GM23338 (cell line): ENCODE measurements at places on chromosomes 5 and 9.

- DNase-seq: no peak
Observed at GRCh38 chr5:60492958-60493357, 207.0 kb downstream of the DEPDC1B start.

DNA sequence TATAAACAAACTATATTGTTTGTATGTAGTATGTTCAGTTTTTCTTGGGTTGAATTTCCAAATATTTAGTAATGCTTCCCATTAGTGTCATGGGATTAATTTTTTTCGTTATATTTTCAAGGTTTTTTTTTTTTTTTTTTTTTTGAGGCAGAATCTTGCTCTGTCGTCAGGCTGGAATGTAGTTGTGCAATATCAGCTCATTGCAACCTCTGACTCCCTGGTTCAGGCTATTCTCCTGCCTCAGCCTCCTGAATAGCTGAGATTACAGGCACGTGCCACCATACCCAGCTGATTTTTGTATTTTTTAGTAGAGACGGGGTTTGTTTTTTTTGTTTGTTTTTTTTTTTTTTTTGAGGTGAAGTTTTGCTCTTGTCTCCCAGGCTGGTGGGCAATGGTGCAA is 10.6 kb downstream of the DDX46 start:
- no peak for DNase-seq

DNA sequence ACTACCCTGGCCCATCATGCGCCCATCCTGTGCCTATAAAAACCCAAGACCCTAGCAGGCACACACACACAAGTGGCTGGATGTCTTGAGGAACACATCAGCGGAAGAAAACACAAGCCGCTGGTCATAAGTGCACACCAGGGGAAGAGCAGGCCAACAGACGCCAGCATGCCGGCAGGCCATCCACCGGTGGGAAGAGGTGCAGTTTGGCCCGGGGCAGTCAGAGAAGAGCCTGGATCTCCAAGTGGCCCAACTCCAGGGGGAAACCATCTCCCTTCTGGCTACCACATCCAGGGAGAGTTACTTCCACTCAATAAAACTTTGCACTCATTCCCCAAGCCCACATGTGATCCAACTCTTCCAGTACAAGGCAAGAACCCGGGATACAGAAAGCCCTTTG is 2001.3 kb upstream of the NUDT12 start:
- DNase-seq: no peak

DNA sequence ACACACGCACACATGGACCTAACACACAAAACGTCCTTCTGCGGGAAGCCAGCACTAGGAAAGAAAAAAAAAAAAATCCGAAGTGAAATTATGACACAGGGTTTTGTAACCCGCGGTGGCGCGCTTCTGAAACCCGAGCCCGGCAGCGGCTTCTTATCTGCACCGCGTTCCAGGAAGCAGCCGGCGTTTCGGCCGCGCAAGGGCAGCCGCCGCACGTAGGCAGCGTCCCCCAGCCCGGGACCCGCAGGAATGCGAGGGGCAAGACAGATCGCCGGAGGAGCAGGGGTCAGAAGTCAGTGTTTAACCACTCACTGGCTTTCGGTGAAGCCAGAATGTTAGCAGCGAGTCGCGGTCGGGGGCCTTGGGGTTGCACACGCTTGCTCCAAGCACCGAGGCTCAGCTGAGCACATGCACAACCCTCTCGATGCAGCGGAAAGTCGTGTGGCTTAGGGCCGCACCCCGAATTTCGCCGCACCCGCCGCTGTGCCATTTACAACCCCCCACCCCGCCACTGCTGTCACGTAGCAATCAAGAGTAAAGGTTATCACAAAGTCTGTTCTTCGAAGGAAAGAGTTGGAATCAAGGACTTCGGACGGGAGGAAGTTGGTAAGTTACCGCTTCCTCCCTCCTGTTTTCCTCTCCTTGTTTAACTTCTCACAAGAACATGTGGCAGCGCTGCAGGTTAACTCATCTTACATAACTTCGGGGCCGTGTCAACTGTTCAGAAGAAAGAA is 167.9 kb downstream of the AUH start:
- DNase-seq: peak; percentile 90

DNA sequence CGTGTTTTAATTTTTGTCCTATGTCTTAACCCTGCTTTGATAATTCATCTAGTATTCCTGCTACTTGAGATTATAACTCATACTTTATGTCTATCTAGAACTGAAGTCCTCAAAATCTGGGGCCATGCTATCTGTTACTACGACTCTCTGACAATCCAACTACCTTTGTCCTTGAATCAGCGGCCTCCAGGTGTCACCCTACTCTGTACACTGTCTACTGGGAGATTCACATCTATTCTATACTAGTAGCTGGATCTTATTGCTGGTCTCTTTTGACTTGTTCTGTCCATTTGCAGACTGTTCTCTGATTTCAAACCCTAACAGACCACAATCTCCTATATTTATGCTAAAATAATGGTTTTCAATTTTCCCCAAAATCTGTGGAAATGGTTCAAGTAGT is 225.5 kb upstream of the ELAVL2 start:
- peak; percentile 21 for DNase-seq

DNA sequence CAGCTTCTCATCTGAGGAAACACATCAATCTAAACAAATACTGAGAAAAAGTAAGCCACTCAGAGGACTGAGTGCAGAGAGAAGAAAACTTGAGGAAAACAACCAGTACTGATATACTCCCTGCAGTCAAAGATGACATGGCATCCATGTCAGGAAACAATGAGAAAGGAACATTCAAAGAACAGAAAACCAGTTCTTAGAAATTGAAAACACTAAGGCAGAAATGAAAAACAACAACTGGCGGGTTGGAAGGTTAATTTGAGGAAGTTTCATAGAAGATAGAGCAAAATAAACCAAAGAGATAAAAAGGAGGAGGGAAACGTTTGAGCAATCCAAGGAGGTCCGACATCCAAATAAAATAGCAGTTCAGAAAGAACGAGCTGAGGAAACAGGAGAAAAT is 475.2 kb downstream of the HINT1 start:
- DNase-seq: no peak

DNA sequence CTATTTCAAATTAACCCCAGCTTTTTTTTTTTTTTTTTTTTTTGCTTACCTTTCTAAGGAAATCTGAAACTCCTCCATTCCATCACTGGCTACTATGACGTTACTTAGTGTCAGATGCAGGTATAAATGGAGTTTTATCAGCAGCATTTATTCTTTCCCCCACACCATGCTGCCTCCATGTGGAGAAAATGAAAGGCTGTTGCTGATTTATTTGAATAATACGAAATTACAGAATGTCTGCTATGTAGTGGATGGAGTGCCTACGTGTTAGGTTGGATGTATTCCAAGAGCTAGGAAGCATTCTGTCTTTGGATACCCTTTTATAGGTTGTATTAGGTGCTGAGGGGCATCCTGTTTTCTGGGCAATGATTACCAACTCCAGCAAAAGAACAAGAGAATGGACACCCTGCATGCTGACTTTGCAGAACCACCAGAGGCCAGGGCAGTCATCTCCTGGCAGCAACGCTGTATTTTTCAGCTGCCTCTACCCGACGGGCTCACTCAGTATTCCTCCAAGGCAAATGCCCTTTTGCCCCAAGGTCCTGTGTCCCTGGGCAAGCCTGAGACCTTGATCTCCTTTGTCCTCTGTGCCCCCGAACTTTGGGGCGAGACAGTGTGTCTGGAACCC is 199.5 kb downstream of the ALDH1A1 start:
- no peak for DNase-seq

- no peak for DNase-seq
Observed at GRCh38 chr9:76699971-76700370, 64.3 kb upstream of the PCA3 start.

DNA sequence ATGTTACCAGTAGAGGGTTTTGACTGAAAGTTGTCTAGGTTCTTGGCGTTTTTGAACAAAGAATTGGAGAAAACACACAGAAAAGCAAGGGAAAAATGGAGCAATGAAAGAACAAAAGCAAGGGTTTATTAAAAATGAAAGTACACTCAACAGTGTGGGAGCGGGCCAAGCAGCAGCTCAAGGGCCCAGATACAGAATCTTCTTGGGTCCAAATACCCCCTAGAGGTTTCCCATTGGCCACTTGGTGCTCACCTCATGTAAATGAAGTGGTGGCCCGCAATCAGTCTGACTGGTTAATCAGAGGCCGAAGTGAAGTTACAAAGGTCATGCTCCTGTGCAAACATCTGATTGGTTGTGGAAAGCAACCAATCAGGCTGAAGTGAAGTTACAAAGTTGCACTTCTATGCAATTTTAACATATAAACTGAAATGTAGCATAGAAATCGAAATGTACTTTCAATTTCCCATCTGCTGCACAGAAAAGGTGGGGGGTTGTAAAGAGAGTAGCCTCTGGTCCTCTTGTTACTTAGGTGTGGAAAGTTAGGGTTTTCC is 1.9 kb upstream of the GM2A start:
- DNase-seq: no peak

- peak; percentile 90 for DNase-seq
Observed at GRCh38 chr9:928363-929042, 48.0 kb upstream of the DMRT3 start.

- DNase-seq: peak; percentile 48
Observed at GRCh38 chr9:38263532-38263931, 129.0 kb upstream of the ALDH1B1 start.

DNA sequence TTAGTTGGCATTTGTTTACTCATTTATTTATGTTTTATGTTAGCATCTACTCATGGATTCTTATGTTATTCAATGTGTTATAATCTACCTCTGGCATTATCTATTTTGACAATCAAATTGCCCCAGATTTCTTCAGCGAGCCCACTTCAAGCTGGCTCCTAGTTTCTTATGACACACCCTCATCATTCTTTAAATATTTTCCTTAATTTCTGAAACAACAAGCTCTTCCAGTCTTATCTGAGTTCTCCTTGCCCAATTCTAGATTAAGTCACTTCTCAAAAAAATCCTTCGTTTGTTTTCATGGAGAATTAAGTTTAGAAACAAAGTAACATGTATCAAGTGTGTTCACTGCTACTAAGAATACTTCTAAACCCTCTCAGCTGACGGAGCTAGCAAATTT is 229.8 kb downstream of the SEMA5A start:
- DNase-seq: no peak

DNA sequence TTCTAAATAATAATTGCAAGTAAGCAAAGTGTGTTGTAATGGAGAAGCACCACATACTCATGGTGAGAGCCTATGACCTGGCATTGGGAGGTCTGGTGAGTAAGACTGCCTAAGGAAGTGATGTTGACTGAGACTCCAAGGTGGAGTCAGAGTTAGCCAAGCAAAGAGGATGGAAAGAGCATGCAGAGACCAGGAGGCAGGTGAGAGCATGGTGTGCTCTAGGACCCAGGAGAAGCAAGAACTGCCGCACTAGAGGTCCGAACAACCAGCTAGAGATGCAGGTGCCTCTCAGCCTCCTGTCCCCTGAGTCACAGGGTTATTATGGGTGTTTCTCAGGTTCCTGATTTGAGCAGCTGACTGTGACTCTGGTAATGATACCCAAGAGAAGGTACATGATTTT is 27.3 kb downstream of the ANP32B start:
- peak; percentile 56 for DNase-seq

- DNase-seq: no peak
Observed at GRCh38 chr5:159671886-159672285, 244.4 kb upstream of the ADRA1B start.

GRCh38 chr9:71755230-71755629 is 13.1 kb downstream of the CEMIP2 start:
- DNase-seq: peak; percentile 14

DNA sequence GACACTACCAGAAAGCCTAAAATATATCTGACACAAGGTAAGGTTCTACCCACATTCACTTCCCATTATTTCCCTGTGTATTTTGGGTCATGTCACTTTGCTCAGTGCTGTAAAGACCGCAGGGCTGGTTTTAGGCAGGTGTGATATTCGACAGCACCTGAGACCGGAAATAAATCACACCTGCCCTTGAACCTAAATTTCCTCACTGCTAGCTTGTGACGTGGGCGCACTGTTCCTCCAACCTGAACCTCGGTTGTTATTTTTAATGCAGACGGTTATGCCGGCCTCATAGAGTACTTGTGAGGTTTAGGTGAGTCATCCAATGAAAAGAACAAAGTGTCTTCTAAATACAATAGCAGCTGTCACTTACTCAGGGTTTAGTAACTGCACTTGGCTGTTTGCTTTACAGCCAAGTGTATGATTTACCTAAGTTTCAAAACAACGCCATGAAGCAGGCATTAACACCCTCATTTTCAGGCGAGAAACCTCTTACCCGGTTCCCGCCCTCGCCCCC is 20.7 kb upstream of the ZNF782 start:
- DNase-seq: no peak

DNA sequence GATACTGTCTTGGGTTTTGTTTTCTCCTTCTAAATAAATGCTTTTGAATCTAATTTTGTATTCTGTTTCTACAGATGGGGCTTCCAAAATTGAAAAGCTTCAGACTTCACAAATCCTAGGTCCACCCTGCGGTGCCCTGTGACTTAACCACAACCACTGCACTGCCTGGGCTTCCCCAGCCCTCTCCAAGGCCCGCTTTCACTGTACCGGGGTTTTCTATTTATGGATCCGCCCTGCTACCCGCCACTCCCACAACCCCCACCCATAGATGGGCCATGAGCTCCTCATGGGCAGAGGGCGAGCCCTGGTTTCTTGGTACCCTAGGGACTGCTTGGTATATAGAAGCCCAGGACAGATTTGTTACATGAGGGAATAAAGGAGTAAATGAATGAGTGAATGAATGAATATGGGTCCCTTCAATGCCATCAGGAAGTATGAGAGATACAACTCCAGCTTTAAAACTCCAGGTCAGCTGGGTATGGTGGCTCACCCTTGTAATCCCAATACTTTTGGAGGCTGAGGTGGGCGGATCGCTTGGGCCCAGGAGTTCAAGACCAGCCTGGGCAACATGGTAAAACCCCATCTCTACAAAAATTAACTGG is 39.8 kb upstream of the NEK6 start:
- no peak for DNase-seq

- peak; percentile 48 for DNase-seq
Observed at GRCh38 chr9:21711504-21711903, 90.9 kb upstream of the MTAP start.

- DNase-seq: no peak
Observed at GRCh38 chr9:69993110-69993509, 50.5 kb upstream of the MAMDC2 start.

GRCh38 chr5:5508391-5508790 is 85.9 kb downstream of the ICE1 start:
- DNase-seq: no peak

GRCh38 chr9:27785714-27786100 is 212.4 kb upstream of the C9orf72 start:
- no peak for DNase-seq

GRCh38 chr9:124894741-124895170 is 32.8 kb downstream of the ARPC5L start:
- DNase-seq: peak; percentile 77

DNA sequence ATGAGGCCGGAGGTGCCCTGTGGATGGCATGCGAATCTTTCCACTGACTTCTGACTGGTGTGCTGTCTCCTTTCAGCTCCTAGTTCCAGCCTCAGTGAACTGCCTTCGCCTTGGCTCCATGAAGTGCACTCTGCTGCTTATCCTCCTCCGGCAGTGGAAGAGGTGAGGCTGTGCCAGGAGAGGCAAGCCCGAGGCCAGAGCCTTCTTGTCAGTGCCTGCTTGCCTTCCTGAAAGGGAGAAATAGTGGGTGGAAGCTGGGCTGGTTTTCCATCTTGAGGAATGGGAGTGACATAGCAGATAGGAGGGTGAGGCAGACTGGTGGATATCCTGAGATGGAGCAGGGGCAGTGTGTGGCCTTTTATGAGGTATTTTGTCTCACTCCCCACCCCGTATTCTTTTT is 29.7 kb downstream of the SH3GLB2 start:
- no peak for DNase-seq
